ENCODE measurements at places on chromosomes 6 and 20.

DNA sequence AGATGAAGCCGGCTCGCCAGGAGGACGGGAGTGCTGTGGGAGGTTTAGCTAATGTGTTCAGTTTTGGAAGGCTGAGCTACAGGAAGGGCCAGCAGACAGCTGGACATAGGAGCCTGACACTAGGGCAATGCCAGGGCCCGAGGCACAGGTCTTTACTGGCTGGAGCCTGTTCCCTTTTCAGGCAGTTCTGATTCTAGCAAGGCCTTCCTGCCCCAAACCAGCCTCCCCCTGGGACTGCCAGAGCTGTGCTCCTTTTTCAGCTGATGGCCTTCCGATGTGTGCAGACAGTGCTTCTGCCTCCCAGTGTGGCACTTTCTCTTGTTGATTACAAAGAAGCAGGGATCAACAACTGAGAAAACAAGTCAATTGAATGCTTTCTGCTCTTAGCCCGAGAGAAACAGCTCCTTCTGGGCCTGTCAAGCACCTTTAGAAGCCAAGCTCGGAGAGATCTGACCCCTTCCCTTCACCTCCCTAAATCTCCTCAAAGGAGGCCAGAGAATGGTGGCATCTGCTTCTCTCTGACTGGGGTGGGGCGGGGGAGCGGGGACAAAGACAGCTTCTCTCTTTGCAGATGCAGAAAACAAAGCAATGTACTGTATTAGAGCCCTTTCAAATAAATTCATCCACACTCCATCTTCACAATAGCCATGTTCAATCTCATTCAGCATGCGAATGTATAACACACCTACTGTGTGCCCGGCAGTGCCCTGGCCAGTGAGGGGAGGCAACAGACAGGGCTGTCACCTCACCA is 63.2 kb downstream of the RAB44 start:
- DNase-seq = no peak

DNA sequence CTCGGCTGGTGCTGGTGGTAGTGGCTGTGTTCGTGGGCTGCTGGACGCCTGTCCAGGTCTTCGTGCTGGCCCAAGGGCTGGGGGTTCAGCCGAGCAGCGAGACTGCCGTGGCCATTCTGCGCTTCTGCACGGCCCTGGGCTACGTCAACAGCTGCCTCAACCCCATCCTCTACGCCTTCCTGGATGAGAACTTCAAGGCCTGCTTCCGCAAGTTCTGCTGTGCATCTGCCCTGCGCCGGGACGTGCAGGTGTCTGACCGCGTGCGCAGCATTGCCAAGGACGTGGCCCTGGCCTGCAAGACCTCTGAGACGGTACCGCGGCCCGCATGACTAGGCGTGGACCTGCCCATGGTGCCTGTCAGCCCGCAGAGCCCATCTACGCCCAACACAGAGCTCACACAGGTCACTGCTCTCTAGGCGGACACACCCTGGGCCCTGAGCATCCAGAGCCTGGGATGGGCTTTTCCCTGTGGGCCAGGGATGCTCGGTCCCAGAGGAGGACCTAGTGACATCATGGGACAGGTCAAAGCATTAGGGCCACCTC is 8.8 kb downstream of the NPBWR2 start:
- no peak for DNase-seq

DNA sequence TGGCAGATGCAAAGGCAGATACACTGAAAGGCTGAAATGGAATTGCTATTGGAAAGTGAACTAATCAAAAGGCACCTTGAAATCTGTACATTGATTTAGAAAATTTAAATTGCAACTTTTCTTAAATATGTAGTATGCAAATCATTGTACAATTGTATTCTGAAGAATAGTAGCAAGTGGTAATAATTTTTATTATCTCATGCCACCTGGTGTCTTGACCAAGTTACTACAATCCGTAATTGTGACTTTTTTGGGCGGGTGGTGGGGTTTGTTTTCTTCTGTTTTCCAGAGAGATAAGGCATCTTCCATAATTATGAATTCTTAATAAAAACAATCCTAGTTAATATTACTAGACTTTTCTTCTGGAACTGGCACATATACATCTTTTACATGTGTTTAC is 12.5 kb upstream of the BCKDHB start:
- DNase-seq = no peak

DNA sequence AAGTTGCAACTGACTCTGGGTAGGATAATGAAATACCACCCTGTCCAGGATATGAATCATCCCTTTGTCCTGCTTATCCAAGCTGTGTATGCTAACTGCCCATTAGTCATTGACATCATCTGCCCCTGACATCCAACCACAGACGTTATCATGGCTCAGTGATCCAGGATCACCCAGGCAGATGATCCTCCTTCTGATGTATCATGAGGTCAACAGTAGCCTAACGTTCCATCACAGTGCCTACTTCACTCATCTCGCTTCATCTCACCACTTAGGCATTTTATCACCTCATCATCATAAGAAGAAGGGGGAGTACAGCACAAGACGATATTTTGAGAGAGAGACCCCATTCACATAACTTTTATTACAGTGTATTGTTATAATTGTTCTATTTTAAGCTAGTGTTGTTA is 13.4 kb upstream of the BTN3A2 start:
- no peak for DNase-seq

- no peak for DNase-seq
Measured at GRCh38 chr6:142822842-142823241, 122.1 kb downstream of the HIVEP2 start.

GRCh38 chr20:50280851-50281655 is 90.4 kb downstream of the CEBPB start:
- no peak for DNase-seq

DNA sequence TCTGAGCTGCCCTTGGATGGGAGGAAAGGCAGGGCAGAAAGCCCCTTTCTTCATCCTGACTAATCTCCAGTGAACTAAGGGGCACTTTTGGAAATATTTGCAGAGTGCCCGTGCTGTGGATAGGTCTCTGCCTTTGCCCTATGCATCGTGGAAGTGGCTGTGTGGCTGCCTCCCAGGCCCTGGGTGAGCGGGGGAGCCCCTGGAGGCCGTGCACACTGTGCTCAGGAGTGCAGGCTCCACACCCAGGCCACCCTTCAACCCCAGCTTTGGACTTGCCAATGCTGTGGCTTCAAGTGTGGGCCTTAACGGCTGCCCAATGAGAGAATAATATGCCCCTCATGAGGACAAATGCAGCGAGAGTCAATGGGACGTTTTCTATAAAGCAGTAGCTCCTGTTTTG is 36.7 kb upstream of the ARMC2 start:
- no peak for DNase-seq

DNA sequence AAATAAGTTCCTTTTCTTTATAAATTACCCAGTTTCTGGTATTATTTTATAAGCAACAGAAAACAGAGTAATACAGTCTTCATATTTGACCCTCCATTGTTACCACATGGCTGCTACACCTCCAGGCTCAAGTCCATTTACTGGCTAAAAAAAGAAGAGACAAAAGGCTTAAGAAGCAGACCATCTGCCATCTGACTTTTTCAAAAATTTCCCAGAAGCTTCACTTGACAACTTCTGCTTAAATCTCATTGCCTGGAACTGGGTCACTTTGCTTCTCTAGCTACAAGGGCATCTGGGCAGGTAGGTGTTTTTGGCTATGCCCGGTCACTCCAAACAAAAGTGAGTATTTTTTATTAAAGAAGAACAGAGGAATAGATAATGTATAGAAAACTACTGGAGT is 118.0 kb downstream of the GRM1 start:
- no peak for DNase-seq

DNA sequence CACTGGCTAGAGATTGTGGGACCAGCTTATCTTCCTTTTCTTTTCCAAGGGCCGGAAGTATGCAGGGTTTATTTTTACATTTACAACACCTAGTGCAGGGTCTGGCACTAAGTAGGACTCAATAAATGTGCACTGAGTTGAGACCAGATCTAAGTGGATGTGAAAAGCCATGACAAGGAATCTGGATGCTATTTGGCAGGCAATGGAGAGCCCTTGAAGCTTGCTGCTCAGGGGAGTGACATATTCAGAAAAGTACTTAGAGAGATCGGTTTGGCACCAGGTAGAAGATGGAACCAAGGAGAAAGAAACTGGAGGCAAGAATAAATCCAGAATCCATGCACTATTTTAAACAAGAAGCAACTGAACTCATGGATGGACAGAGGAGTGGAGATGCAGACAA is 815.8 kb downstream of the MAFB start:
- DNase-seq = no peak

DNA sequence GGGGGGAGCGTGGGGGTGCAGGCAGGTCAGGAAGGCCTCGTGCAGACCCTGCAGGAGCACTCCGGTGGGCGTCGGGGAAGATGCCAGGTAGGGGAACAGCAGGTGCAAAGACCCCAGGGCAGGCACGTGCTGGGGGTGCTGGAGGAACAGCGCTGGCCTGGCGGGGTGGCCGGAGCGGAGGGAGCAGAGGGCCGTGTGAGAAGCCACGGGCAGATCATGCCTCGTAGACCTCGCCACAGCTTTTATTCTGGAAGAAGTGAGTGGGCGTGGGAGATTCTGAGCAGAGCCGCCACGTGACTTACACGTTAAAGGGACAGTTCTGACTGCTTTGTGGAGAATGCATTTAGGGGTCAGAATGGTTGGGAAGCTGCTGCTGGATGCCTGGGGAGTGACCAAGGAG is 9.3 kb downstream of the NTSR1 start:
- DNase-seq = no peak

DNA sequence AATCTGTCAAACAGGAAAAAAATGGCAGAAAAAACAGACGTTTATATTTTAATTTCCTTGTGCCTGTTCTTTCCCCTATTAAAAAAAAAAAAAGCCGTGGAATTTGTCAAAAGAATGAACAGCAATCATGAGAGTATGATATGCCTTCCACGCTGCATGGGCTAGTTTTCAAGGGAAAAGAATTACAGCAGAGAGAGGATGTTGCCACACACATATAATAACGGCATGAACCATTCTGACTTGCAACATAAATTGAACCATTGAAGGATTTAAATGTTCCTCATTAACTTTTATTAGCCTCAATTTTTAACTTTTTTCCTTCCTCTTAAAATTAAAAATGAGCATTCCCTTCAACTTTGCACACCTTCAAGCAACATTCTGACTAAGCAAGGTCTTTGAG is 301.8 kb downstream of the FOXC1 start:
- no peak for DNase-seq

- DNase-seq = no peak
Measured at GRCh38 chr20:62248890-62249560, 10.7 kb downstream of the OSBPL2 start.

DNA sequence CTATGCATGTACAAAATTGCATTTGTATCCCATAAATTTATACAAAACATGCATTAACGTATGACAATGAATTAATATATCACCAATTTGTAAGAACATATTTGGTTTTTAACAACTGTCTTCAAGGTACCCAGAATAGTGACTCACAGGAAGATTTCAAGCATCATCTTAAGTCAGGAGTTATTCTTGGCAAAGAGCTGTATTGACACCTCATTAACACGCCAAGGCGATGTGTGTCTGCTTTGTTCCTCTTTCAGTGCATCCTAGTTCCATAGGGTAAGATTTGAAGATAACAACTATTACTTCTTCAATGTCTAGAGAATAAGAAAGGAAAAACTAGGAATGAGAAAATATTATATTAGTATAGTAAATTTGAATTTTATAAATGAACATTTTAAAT is 35.8 kb upstream of the TPD52L1 start:
- DNase-seq = no peak

GRCh38 chr20:63738687-63739129 is 868 bp upstream of the SLC2A4RG start:
- DNase-seq = no peak

DNA sequence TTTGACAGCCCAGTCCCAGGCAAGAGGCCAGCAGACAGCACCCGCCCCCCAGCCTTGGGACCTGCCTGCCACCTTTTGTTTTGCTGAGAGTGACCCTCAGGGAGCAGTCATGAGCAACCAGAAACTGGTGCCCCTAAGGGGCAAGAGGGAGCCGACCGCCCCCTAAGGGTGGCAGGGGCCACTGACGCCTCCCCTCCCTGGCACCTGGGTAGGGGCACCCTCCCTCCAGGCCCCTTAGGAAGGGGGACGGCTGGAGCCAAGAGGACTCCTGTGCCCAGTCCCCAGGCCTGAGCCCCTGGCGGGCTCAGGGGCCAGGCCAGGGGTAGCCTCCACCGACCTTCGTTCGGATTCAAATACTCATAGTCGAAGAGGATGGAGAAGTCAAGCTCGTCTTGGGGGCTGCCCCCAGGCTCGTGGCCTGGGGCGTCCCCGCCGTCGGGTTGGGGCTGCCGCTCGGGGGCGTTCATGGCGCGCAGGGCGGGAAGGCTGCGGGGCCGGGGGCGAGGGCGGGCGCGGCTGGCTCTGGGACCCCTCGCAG is 417 bp downstream of the NFATC2 start:
- no peak for DNase-seq
